ENCODE measurements at places on chromosomes 2 and 18.

- no peak for DNase-seq
Observed at GRCh38 chr2:236158969-236159777, 9.0 kb downstream of the GBX2 start.

DNA sequence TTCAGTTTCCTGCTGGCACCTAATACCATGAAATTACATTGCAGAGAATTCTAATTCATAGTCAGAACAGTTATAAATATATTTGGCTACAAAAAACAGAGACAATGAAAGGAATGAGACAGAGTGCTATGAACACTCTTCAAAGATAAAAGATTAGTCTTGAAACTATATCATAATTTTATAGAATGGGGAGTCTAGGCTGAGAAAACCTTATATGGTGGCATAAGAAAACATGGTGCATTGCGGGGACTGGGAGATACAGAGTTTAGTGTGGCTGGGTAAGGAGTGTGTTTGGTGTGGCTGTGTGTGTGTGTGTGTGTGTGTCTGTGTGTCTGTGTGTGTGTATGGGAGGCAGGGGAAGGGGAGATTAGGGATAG is 64.5 kb upstream of the CTLA4 start:
- DNase-seq = no peak

GRCh38 chr2:201579536-201579935 is 63.8 kb downstream of the TMEM237 start:
- DNase-seq = no peak

DNA sequence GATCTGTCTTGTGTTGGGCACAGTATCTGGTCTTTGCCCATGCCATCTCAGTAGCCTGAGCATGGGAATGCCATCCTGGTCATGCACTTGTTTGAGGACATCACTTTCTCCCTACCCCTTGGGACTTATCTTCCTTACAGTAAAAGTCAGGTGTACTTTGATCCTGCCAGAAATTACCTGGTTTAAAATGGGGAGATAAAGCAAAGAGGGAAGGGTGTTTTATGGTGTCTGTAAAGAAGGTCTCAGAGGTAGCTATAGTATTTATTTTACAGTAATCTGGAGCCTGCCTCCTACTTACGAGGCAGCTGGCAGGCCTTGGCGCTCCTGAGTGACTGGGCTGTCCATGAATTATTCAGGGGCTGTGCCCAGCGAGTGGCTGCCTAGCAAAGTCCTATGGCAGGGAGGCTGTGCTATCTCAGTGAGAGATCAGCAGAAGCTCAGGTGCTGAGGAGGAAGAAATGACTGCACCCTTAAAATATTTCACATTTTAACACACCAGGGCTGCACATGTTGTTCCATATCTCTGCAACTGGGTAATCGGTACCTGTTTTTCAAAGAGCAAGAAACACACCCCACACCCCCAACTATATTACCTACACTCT is 93.9 kb downstream of the SPTBN1 start:
- DNase-seq = no peak

DNA sequence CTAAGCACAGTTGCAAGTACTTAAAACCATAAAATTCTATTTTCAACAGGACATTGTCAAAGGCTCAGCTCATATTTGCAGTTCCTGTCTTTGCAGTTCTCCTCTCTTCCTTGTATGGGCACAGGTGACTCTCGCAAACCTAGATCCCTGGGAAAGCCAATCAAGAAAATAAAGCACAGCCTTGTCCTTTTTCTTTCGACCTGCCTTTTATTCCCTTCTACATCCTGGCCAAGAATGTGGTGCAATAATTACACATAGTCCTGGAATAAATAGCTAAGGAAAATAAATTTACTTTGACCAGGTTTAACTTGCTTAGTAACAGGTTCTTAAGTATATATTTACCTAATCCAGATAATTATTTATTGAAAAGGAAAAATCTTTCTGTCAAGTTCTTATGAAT is 20.2 kb downstream of the ATG16L1 start:
- DNase-seq = no peak

- peak; percentile 69 for DNase-seq
Observed at GRCh38 chr18:21242141-21242779, at the start of gene GREB1L. Gene GREB1L (plus strand): TSS chr18:21242232. CDS start chr18:21383519, 141,287 bp downstream.

GRCh38 chr2:127194447-127194846 is 25.7 kb downstream of the CYP27C1 start:
- no peak for DNase-seq

- DNase-seq = no peak
Observed at GRCh38 chr18:34548120-34548972, 161.8 kb upstream of the DTNA start.

GRCh38 chr18:73296686-73297085 is 428.9 kb upstream of the NETO1 start:
- no peak for DNase-seq

DNA sequence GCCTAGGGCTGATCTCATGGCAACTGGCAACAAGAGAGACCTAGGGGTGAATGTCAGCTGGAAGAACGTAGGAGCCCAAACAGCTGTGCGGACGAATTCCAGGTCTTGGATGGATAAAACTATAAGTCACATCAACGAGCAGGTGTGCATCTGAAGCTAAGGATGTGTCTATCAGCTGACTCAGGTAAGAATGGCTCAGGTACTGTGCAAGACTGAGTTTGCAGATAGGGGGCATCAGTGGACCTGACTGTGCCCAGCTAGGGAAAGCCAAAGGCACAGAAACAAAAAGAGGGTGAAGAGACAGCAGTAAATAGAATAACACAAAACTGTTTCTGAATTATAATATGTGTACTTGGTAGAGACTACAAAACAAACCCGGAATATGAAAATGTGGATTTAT is 357.3 kb downstream of the ZEB2 start:
- no peak for DNase-seq

DNA sequence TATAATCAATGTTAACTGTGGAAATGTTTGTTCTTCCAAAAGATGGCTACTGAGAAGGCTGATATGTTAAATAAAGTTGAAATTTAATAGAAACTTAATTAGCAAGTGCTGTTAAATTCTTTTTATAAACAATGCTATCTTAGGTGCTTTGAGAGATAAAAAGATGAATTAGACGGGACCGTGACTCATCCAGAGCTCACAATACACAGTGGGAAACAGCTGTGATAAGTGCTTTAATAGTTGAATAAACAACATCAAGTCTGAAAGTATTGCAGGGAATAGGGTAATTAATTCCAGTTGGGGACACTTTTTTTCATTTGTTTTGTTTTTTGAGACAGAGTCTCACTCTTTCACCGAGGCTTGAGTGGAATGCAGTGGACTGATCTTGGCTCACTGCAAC is 85.5 kb upstream of the DTNA start:
- DNase-seq = no peak

GRCh38 chr2:36192983-36193382 is 162.6 kb upstream of the CRIM1 start:
- no peak for DNase-seq

DNA sequence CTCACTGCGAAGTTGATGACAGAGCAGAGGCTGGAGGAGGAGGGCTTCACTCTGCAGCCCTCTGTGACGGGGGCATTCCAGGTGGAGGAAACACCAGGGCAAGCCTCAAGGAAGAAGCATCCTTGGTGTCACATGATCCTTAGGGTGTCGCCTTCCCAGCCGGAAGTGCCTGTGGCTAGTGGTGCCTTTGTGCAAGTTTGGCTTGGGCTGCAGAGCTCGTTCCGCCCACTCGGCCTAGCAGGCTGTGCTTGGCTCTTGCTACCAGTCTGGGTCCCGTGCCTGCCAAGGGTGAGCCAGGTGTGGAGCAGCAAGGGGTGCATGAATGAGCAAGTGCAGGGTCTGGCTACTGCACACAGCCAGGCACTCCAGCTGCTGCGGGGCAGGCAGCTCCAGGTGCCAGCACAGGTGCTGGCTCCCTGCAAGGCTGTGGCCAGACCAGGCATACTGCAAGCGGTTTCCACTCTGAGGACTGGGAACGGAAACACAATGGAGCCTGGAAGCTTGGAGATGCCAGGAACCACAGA is 325.3 kb upstream of the SMIM21 start:
- no peak for DNase-seq

DNA sequence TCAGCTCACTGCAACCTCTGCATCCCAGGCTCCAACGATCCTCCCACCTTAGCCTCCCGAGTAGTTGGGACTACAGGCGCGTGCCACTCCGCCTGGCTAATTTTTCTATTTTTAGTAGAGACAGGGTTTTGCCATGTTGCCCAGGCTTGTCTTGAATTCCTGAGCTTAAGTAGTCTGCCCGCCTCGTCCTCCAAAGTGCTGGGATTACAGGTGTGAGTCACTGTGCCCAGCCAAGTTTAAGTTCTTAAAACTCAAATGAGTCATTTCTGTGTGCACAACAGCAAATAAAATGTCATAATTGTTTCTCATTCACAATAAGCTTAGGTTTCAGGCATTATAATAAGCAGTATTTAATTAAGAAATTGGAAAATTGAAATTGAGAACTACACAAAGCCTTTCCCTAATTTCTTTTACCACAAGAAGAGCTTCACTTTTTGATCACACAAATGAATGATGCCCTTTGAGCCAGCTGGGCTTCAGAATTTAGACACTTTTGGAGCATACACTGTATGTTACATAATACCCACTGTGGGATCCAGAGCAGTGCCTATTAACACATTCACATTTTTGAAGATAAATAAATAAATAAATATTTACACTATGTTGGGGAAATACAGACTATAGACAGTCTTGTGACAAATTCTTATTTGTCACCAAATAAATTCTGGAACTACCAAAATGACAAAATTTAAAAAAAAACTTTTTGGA is 8.6 kb upstream of the ME2 start:
- DNase-seq = no peak
